T-cell (primary cell): ENCODE measurements at places on chromosomes 4 and X. TPM values are rescaled to one million over a fixed set of nuclear protein-coding genes. Genes with fewer than 3 reads are reported as not detected.

Gene NLGN4X
- total RNA-seq, result 0.13 TPM

Gene MAGEA8
- total RNA-seq, result not detected

Gene RPL39
- 4,001 TPM for total RNA-seq

Gene PPP4R3C
- total RNA-seq, result not detected

Gene XAGE1A
- total RNA-seq, result not detected

Gene RPA4
- 0.78 TPM for total RNA-seq

Gene IL2RG
- 312 TPM for total RNA-seq

- DNase-seq, result no peak
Measured at GRCh38 chr4:53563824-53564223, 27.5 kb downstream of the LNX1 start.

DNA sequence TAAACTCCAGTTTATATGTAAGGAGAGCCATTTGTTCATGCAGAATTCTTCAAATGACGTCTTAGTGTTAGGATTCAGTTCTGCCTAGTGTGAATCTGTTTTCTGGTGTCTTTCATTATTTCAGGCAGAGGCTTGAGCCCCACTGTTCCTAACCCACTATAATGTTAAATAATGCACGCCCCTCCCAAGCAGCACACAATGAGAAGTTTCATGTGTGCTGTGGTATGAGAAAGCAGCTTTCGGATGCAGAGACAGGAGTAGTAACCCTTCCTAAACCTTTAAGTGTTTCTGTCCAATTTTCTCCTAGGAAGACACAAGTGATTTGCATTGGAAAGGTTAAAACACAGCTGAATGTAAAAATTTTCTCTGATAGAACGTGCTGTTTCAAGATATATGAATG is 54.5 kb downstream of the TRIM2 start:
- no peak for DNase-seq

DNA sequence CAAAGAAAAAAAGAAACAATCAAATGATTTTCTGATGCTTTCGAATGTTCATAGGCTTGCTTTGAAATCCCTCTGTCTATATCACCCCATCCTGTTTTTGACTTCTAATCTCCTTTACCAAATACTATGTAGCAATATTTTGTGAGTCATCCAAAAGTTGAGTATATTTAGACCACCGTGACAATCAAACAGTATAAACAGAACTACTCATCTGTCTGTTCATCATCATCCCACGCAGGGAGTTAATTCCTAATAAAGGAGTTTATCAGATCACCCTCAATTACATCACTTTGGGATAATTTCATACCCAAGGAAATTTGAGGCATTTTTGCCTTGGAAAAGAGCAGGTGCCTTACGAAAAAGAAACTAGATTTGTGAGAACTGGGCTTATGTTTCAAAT is 212.9 kb downstream of the CBR4 start:
- no peak for DNase-seq

- DNase-seq, result peak; percentile 22
Measured at GRCh38 chrX:73214426-73215094, at the start of gene NAP1L2. TSS of gene NAP1L2 (minus strand) at chrX:73214851. CDS start at chrX:73214492, 359 bp downstream.

DNA sequence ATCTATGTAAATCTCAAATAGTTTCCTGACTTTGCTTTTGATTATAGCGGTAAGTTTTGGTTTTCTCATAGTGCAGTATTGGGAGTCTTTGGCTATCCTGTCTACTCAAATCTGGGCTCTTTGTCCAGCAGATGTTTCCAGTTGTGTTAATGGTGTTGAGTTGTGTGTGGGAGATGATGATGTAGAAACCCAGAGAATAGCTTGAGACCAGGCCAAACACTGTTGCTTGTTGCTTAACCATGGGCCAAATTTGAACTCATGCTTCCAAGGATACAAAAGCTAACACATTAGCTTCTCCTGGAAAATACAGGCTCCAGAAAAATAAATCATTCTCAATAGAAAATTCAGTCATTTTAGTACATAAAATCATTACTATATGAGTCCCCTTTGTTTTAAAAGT is 82.6 kb upstream of the GYPA start:
- DNase-seq, result no peak

DNA sequence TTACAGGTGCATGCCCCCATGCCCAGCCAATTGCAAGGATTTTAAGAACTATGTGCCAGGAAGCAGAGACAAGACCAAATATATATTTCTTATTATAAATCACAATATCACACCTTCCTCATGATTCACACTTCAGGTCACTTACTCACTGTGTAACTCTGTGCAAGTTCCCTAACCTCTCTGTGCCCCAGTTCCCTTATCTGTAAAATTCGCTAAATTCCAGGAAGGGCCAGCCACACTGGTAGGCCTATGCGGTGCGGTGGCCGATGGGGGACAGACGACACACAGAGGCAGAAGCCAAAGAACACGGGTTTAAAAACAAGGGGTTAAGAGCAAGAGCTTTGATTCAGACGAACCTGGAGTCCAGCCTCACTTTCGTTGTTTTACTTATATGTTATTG is 2.8 kb downstream of the TRIM2 start:
- DNase-seq, result no peak

DNA sequence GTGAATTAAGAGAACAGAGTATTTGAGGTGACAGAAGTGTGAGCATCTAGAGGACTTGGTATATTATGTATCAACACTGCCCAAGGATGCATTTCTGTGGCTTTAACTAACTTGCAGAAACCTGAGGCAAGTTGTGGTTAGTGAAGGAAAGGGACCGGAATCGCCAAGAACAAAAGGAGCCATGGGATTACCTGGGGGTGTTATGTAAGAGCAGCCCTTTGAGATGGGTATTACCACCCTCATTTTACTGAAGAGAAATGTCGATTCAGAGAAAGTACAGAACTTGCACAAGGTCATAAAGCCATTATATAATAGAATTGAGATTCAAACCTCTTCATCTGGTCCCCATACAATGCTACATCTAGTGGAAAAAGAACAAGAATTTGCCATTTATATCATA is 14.3 kb downstream of the TENM3 start:
- no peak for DNase-seq

DNA sequence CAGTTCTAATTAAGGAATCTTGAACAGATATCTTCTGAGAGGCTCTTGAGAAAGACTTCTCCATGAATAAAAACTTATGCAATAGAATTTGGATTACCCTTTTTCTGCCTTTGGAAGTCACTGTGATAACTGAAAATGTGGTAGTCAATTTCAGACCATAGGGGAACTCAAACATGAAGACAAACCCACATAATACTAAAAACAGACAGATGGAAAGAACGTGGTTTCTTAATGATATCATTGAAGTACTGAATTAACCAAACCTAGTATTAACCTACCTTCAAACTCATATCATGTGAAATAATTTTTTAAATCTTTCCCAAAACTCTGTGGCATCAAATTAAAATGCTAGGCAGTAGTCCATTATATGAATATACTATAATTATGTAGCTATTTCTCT is 153.5 kb downstream of the CAMK2D start:
- no peak for DNase-seq

DNA sequence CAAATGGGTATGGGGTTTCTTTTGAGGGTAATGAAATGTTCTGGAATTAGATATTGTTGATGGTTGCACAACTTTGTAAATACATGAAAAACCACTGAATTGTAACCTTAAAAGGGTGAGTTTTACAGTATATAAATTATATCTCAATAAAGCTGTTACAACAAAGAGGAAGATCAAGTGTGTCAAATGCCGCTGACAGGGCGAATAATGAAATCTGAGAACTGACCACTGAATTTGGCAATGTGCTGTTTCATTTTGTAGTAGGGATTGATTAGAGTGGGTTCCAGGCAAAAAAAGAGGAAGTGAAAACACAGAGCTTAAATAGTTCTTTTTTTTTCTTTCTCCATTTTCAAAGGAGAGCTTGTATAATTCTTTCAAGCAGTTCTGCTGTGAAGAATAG is 161.1 kb upstream of the NAP1L5 start:
- DNase-seq, result no peak

DNA sequence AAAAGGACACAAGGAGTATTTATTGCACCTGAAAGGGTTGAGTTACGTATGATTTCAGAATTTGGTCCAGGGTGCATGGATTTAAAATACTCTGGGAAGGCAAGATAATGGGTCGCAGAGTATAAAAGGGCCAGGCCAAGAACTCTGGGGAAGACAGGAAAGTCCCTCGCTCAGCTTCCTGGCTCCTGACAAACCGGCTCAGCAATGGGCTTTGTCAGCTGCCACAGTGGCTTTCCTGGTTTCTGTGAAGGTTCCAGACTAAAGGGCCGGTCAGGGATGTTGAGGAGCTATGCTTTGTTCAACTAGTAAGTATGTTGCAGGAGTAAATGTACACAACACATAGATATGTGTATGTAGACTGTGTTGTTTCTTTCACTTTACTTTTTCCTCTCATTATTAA is 154.4 kb upstream of the ETNPPL start:
- no peak for DNase-seq

GRCh38 chr4:154616731-154617130 is 4.3 kb upstream of the FGG start:
- DNase-seq, result no peak

- DNase-seq, result no peak
Measured at GRCh38 chr4:3373468-3373867, 68.3 kb upstream of the HGFAC start.

DNA sequence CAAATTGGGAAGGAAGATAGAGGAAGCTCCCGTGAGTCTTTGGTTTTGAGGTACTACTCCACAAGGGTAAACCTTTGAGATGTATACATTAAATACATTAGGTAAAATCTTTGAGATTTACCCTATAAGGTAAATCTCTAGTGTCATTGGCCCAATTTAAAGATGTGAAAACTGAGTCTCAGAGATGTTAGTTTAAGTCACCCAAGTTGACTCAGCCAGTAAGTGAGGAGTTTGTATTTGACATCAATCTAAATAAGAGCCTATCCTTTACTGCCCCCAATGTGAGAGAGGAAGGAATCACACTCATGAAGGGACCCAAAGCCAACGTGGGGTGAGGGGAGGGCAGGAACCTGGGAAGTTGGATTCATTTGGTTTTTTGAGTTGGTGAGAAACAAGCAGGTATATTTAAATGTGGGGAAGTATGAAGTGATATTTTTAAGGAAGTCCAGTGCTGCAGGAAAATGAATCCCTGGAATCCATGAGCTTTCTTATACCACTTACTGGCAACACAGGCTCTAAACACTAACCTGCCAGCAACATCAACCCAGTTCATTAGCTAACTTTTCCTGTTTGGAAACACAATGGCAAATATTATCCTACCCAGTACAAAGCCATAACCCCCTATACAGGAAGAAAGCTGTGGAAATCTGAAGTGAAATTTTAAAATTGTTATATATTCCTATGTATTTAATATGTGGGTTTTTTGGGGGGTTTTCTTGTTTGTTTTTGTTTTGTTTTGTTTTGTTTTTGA is 55.3 kb downstream of the PALLD start:
- no peak for DNase-seq

- DNase-seq, result no peak
Measured at GRCh38 chrX:126580877-126581276, 28.3 kb upstream of the DCAF12L1 start.

GRCh38 chr4:37516057-37516775 is 170.0 kb downstream of the RELL1 start:
- no peak for DNase-seq

GRCh38 chr4:80180743-80181142 is 16.6 kb upstream of the PRDM8 start:
- DNase-seq, result no peak

DNA sequence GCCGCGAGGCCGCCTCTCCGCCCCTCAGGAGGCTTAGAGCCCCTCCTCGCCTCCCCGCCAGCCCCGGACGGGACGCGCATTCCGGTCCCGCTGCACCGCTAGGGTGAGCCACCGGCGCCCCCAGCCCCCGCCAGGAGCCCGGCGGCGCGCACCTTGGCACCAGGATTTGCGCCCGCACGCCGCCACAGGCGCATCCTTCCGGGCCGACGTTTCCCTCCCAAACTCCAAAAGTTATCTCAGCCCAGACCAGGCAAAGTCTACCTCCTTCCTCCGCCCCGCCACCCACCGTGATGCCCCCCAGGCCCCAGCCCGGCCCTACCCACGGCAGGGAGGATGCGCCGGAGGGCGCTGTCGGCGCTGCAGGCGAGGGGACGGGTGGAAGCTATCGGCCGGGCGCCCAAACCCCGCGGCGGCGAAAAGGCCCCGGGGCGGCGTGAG is 538 bp downstream of the SCML2 start:
- no peak for DNase-seq

DNA sequence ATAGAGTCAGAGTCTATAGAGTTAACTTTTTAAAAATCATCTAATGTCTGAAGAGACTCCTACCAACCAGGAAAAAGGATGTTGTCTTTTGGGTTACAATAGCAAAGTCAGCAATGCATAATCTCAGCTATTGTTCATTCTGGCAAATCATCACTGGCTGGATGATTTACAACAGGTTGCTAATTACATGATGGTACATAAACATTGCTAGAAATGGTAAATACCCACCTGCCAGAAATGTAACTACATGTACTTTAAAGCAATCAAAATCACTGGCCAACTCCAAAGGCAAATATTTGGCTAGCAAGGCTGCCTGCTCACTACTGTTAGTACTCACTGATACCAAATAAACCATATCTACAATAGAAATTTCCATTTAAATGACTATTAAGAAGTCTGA is 91.1 kb downstream of the PPP3CA start:
- DNase-seq, result no peak

DNA sequence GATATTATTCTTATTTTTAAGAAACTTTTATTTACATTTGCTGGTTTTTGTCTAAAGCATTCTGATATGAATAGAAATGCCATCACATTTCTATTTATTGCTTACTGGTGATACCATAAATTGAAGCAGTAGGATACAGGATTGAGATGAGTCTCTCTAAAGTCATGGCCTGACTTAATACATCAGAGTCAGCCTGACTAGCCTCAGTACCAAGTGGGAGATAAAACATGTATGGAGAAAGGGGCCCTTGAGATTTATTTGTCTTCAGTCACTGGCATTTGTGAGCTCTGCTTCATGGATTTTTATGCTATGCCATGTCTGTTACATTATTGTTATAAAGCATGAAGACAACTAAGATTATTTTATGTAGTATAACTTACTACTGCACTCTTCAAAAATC is 465.5 kb downstream of the ADGRL3 start:
- no peak for DNase-seq

- DNase-seq, result no peak
Measured at GRCh38 chr4:87911252-87911774, 64.2 kb upstream of the SPP1 start.

GRCh38 chrX:24264383-24264782 is 49.5 kb downstream of the SUPT20HL2 start:
- no peak for DNase-seq

- DNase-seq, result no peak
Measured at GRCh38 chr4:73844345-73844744, 7.9 kb downstream of the CXCL6 start.

- no peak for DNase-seq
Measured at GRCh38 chr4:47824840-47825239, 13.0 kb downstream of the CORIN start.

DNA sequence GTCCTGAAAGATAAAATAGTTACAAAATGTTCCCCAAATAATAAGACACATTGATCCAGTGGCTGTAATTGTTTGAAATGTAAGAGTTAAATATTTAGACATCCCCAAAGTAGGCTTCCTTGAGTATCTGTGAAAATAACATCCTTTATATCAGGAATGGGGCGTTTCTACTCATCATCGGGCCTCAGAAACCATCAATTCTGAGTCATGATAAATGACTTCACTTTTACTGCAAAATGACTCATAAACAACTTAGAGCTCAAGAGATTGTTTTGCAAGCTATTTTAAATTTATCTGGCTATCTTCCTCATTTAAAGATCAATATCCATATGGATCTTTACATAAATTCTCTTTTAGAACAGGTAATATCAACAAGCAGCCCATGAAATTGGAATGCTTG is 369.4 kb upstream of the CNKSR2 start:
- no peak for DNase-seq
